ENCODE measurements at places on chromosomes 1 and 21.

- peak; percentile 17 for DNase-seq
Measured at GRCh38 chr1:6634371-6635052, 9.8 kb downstream of the THAP3 start.

GRCh38 chr1:47984175-47984789 lies 12.9 kb downstream of the TRABD2B start:
- DNase-seq = no peak

DNA sequence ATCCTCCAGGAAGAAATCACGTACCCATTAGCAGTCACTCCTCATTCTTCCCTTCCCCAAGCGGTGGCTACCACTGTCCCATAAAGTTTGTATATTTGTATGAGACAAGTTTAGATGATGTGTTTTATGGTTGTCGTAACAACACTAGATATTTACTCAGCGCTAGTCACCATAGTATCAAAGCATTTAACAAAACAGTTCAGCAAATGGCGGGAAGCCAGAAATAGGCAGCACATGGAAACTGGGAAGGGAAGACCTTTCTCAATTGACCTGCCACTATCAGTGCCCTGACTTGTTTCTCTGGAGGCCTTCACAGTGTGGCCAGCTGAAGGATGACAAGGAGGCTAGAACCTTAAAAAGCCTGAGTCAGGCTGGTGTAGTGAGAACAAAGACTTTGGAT lies 31.1 kb downstream of the CNST start:
- no peak for DNase-seq

DNA sequence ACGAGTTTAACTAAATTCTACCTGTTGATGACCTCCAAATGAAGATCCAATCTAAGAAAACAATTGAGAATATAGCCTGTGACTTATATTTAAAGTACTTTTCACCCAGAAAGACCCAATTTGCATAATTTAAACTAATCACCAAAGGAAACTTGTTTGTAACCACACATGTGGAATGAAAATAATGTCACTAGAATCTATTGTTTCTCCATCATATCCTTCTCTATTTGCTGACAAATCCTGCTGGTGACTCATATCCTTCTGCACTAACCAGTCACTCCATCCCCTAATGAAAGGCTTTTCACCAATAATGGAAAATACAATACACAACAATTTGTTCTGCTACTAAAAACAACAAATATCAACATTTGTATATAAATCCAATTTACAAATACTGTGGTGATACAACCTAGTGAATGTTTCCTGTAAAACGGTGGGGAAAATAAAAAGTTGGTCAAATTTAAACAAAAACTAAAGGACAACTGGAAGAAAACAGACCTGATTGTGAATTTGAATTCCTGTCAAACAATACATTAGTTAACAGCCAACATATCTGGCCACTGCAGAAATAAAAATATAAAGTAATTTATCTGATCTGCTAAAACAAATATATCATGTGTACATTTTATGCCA lies 6.5 kb downstream of the PTP4A2 start:
- DNase-seq = peak; percentile 59

- DNase-seq = no peak
Measured at GRCh38 chr1:90881034-90881433, 140.8 kb downstream of the ZNF644 start.

DNA sequence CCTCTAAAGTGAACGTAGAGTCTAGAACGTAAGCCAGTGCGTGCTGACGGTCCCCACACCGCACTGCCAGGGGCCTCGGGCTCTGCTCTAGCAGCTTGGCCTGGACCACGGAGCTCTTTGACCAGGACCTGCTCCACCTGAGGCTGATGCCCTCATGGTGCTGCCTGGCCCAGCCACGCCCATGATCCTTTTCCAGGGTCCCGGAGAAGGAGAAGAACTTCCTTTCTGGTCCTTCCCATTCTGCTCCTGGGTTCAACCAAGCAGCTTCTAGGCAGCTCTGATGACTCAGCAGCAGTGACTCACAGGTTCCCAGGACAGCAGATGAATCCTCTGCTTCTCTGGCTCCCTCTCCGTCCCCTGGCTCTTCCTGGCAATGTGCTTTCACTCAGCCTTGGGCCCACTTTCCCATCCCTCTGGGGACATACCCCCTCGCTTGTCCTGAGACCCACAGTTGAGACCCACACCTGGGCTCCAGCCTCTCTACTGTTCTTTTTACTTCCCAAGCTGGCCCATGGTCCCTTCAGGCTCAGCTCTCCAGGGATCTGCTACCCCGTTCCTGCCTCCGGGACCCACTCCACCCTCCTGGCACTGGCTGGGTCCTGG lies 246.3 kb upstream of the RAB4A start:
- peak; percentile 79 for DNase-seq

- no peak for DNase-seq
Measured at GRCh38 chr1:171254859-171255258, 6.6 kb downstream of the FMO1 start.

- peak; percentile 87 for DNase-seq
Measured at GRCh38 chr1:156126630-156127534, 12.4 kb downstream of the LMNA start.

GRCh38 chr1:29354511-29355098 lies 118.3 kb downstream of the PTPRU start:
- no peak for DNase-seq

DNA sequence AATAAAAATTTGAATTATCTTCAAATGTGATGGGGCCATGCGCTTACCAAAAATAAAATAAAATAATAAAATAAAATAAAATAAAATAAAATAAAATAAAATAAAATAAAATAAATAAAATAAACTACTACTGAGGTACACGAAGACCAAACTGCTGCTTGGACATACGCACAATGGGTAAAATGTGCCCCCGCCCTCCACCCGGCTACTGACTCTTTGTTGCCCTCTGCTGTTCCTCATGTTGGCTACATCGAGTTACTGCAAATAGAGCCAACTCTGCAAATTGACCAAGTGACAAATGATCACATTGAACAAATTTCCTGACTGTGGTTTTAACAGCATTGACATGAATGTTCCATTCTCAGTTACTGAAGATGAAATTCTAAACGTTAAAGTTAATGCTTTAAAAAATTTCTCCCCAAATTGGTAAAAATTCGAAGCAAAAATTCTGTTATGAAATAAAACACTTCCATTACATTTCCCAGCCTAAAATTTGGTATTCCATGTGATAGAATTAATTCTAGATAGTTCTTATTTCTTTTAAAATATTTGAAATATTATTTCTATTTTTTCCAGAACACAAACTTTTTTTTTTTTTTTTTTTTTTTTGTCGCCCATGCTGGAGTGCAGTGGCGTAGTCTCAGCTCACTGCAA lies 18.8 kb upstream of the MAP1LC3C start:
- peak; percentile 68 for DNase-seq

DNA sequence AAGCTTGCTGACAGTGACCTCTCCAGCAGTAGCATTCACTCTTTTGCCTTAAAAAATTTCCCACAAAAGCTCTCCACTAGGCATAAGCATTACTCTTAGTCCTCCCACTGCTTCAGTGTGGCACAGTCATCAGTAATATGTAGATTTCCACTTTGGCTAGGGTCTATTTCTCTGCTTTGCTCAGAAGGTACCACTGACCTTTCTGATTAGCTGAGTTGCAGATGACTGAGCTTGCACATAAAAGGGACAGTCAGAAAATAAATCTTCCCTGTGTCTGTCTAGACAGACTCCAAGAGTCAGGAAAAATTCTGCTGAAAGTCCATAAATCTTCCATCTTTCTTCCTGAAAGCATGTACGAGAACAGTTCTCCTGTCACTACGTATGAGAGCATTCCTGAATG lies 56.6 kb upstream of the APP start:
- DNase-seq = no peak

- DNase-seq = peak; percentile 37
Measured at GRCh38 chr1:151158326-151158725, 1.9 kb downstream of the TNFAIP8L2 start.

DNA sequence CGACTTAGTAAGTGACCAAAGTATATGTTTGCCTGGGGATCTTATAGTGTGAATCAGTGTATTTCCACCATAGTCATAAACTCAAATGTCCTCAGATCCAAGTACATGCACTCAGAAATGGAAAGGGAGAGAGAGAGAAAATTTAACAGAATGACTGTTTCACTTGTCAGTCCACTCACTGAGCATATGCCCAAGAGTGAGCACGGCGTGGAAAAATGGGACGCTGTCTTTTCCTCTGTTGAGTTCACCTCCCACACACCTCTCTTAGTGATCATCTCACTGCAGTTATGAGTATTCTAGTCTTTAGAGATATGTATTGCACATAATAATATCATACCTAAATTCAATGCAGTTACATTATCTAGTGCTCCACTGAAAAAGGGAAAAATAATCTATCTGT lies 156.8 kb upstream of the PRMT6 start:
- DNase-seq = no peak

- DNase-seq = no peak
Measured at GRCh38 chr1:95375174-95375573, 141.2 kb downstream of the RWDD3 start.

DNA sequence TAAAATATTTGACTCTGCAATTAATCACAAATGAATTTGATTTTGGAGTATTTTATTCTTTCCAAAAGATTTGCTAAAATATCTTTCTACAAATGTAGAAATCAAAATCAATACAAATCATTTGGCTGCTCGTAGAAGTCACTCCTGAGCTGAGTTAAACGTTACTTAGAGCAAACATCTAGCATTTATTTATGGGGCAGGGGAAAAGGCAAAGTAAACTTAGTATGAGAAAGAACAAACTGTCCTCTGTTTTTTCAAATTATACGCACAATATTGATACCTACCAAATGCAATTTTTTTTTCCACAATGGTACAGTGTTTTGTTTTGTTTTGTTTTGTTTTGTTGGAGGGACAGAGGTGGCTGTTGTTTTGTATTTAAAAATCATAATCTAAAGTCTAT lies 233.8 kb downstream of the TTLL7 start:
- no peak for DNase-seq

DNA sequence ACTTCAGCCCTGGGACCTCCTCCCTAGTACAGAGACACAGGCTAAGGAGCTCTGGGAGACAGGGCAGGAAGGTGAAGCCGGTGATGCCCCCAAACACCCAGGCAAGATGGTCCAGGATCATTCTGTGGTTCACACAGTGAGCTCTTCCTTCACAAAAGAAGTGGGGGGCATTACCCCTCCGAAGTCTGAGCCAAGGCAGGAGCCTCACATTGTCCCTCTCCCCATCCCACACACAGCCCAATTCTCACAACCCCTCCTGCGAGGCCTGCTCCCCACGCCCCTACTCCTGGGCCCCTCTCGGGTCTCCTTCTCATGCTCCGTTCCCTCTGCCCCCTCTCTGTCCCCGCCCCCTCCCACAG lies 10.7 kb downstream of the MEF2D start:
- DNase-seq = no peak

DNA sequence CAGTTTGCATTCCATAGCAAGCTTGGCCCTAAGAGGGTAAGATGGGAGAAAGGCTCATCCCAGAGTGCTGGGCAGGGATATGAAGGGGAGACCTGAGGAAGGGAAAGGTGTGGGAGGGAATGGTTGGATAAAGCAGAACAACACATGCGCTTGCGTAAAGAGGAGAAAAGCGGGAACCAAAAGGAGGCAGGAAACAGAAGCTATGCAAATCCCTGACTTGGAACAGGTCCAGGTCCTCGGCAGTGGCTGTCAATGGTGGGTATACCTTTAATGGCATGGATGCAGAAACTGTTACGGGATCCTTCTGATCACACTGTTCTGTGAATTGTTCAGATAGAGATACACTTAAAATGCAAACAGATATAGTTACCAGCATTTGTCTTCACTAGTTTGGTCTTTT lies 455.6 kb downstream of the SIPA1L2 start:
- DNase-seq = peak; percentile 32

DNA sequence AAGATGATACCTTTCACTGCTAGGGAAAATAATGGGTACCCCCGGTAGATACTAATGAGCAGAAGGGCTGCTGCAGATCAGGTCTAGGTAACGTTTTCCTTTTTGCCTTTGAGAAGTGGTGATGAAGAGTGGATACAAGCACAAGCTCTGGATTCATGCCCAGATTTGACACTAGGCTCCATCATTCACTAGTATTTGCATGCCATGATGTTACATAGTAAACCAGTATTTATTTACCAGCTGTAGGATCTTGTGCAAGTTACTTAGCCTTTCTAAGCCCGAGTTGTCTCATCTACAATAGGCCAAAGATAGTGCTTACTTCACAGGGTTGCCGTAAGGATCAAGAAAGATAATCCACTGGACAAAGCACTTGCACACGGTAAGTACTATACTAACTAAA lies 14.2 kb downstream of the PTPN14 start:
- no peak for DNase-seq

GRCh38 chr1:180248176-180248575 lies 18.1 kb downstream of the LHX4 start:
- no peak for DNase-seq

DNA sequence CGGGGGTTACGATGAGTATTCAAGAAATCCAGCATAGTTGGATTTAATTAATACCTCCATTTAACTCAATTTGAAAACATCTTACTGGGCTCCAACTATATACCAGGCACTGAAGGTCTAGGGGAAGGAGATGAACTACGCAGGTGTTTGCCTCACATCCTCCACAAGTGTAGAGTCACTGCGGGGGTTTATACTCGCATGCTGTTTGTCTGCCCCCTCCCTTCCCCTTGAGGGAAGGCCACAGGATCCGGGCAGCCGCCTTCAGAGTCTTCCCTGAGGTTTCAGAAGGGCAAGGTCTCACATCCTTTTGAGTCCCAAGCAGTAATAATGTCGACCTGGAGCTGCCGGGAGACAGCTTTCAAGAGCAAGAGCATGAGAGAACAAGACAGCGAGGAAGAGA lies 142.4 kb upstream of the GALNT2 start:
- no peak for DNase-seq

GRCh38 chr1:70331962-70332361 lies 22.6 kb downstream of the ANKRD13C start:
- no peak for DNase-seq

GRCh38 chr21:20308586-20309315 lies 689.5 kb upstream of the NCAM2 start:
- peak; percentile 35 for DNase-seq

DNA sequence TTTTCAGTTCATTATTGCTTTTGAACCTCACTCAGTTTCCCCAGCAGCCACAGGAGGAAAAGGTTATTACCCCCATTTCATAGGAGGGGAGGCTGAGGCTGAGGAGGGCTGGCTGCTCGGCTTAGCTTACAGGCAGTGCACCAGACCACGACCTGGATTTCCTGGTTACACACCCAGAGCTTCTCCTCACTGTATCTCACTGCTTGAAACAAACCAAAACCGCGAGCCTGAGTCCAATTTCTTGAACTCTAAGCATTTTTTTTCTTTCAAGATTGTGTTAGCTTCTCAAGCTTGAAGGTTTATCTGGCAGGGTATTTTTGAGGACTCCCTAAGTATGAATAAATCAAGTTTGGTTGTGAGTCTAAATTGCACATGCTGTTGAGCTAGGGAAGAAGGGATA lies 188.9 kb upstream of the EDN2 start:
- DNase-seq = no peak

DNA sequence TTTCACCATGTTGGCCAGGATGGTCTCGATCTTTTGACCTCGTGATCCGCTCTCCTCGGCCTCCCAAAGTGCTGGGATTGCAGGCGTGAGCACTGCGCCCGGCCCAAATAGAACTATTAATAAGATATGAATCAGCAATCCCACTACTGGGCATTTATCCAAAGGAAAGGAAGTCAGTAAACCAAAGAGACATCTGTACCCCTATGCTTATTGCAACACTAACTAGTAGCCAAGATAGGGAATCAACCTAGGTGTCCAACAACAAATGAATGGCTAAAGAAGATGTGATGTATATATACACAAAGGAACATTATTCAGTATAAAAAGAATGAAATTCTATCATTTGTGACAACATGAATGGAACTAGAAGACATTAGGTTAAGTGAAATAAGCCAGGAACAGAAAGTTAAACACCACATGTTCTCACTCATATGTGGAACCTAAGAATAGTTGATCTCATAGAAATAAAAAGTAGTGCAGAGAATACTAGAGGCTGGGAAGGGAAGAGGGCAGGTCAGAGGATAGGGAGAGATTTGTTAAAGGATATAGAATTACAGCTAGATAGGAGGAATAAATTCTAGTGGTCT lies 48.8 kb downstream of the XPR1 start:
- DNase-seq = no peak

Measured in inflammatory macrophage (primary cell).